Sigmoid colon (tissue), 7 donors: ENCODE measurements at places on chromosomes 5 and 9. TPM values are rescaled to one million over a fixed set of nuclear protein-coding genes. Genes with fewer than 3 reads are reported as not detected.
A peak's percentile ranks its signal among the peaks of the same experiment; 100 is the strongest.

Gene FOXI1
- not detected for total RNA-seq

GRCh38 chr9:69499407-69499806 lies 172.8 kb downstream of the APBA1 start:
- no peak for DNase-seq

- no peak for DNase-seq
These were observed 24.9 kb downstream of the LIFR start for GRCh38 chr5:38531518-38531917.

Gene RANBP17
- 25.8 TPM for total RNA-seq

GRCh38 chr9:114899995-114900394 lies 30.4 kb downstream of the TNFSF8 start:
- no peak for DNase-seq

DNA sequence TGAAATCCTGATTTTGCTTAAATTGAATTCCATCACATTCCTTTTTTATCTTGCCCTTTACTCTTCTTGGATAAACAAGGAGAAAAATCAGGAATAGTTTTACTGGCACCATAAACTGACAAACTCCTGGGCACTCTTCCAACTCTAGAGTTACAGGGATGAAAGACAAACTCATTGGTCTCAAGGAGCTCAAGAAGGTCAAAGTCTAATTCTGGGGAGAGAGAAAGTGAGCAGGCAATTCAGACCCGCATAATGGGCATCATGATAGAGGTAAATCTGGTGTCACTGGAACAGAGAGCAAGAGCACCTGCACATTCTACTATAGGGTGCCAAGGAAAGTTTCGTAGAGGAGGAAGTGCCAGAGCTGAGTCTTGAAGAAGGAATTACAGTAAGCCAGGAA lies 64.8 kb downstream of the GRIN3A start:
- no peak for DNase-seq

Gene FAM78A
- 2.5 TPM for total RNA-seq

DNA sequence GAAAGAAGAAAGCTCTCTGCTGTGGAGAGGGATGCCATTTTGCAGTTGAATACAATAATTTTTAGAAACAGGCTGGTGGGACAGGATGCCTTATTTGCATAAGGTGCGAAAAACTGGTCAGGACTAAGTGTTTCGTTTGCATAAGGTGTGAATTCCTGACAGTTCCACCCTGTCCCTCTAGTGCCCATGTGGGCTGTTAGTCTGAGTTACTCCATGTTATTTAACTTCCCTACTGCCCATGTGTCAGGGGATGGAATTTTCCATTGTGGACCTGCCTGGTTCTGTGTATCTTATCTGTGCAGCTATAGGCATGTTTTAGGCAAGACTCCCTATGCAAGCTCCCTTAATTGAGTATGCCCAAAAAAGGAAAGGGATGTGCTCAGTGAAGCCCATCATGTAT lies 35.3 kb upstream of the NFIL3 start:
- no peak for DNase-seq

- DNase-seq, result no peak
These were observed 799.9 kb upstream of the TYRP1 start for GRCh38 chr9:11893331-11893730.

- DNase-seq, result peak; percentile 56
These were observed 368.8 kb upstream of the SPATA31A5 start for GRCh38 chr9:60545346-60545877.

Gene HK3
- total RNA-seq, result 4.7 TPM

DNA sequence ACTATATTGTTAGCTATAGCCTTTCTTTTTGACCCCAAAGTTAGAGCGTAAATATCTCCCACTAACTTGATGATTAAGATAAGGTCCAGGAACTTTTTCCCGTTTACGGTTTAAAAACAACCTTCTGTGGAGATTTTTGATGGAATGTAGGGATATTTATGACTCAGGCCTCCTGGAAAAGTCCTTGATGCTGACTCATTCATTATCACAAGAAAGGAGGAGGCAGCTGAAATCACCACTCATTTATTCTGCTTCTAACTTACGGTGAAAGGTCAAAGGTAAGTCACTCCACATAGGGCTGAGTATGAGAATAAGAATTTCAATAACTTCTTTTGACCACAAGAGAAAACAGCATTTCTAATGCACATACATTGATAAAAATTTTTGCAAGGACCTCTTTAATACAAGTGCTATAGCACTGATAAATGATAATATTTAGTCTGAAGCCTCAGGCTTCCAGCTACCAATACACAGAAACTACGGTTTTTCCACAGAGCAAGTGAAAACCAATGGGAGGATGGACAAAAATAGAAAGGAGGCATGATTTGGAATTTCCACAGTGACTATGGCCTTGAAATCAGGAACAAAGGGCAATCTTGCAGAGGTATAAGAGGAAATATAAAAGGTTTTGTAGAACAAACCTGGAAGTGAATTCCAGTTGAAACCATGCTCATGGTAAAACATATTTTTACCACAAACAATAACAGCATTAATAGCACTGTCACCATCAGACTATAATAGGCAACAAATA lies 146.5 kb downstream of the PPP2R2B start:
- no peak for DNase-seq

Gene CD74
- total RNA-seq, result 362 TPM

DNA sequence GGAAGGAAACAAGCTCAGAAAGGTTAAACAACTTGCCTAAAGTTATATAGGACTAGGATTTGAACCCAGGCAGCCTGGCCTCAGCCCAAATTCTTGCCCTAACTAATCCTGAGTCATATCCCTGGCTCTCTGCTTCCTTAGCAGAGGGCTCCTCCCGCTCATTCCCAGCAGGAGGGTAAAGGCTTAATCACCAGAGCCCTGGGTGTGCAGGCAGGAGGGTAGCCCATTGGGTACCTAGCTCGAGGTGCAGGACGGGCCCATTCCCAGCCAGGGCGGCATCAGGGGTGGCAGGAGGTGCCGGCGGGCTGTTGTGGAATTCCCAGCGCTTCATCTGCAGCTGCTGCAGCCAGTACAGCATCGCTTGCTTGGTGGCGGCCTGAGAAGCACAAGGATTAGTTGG lies 3.9 kb downstream of the TBC1D2 start:
- DNase-seq, result no peak

GRCh38 chr9:98730871-98731270 lies 22.1 kb upstream of the GABBR2 start:
- DNase-seq, result no peak

Gene CBY3
- not detected for total RNA-seq

GRCh38 chr5:170861667-170861916 lies 226 bp upstream of the RANBP17 start:
- no peak for DNase-seq

DNA sequence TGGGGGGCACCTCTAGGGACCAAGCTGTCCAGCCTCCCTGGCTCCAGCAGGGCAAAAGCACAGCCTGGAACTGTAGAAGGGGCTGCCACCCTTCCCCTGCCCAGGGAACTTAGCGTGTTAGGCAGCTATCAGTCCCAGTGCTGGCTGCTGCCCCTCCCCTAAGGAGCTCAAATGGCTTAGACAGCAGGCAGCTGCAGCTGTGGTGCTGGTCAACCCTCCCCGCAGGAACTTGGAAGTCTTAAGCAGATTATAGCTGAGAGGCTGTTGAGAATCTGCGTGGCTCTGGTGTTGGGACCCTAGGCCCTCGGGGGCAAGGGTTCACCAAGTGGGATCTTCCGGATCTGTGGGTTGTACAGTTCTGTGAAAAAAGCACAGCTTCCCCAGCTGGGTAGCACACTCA lies 536.5 kb upstream of the CDH10 start:
- no peak for DNase-seq

Gene PTGES
- 3.5 TPM for total RNA-seq

DNA sequence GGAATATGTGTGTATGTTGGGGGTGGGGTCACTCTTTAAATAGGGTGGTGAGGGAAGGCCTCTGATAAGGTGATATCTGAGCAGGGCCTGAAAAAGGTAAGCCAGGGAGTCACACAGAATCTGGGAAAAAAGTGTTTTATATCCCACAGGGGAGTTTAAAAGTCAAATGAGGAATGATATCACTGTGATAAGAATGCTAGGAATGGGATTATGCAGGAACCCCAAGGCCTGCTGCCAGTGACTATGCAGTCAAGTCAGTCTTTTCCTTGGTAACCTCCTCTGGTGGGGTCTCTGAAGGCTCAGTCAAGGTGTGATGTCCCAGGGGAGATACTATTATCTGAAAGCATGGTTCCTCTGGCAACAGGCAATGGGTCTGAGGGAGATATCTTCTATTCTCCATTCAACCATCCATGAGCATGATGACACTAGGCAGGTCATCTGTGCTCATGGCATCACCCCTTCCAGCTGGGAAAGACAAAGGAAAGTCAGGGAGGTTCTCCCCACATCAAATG lies 53.5 kb downstream of the GRIA1 start:
- no peak for DNase-seq

DNA sequence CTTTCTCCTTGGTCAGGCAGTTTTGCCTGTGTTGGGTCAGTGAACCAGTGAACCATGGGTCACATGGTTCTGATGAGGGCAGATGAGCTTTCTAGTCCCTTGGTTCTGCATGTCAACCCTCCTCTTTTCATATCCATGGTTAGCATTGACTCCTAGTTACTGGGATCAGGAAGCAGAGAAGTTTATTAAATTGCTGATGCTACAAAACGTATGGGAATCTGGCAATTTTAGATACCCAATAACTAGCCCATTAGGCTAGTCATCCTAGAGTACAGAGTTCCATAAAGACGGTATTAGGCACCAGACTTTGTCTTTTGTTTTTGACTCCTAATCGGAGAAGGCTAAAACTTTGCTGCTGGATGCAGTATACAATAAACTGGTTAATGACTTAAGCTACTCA lies 273.1 kb downstream of the ATPSCKMT start:
- no peak for DNase-seq

DNA sequence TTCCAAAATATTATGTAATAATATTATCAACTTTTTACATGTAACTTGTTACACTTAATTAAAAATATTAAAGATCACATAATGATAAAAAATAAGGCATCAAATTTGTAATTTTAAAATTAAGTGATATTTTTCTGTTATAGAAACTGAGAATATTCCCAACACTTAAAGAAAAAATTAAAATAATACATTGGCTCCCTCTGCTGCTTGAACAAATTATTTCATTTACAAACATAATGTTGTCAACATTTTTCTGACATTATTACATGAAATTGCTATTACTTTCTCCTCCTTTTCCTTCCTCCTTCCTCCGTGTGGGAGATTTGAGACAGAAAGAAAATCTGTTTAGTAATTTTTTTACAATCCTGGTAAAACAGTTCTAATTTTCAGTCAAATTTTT lies 42.3 kb downstream of the RNF180 start:
- DNase-seq, result no peak

DNA sequence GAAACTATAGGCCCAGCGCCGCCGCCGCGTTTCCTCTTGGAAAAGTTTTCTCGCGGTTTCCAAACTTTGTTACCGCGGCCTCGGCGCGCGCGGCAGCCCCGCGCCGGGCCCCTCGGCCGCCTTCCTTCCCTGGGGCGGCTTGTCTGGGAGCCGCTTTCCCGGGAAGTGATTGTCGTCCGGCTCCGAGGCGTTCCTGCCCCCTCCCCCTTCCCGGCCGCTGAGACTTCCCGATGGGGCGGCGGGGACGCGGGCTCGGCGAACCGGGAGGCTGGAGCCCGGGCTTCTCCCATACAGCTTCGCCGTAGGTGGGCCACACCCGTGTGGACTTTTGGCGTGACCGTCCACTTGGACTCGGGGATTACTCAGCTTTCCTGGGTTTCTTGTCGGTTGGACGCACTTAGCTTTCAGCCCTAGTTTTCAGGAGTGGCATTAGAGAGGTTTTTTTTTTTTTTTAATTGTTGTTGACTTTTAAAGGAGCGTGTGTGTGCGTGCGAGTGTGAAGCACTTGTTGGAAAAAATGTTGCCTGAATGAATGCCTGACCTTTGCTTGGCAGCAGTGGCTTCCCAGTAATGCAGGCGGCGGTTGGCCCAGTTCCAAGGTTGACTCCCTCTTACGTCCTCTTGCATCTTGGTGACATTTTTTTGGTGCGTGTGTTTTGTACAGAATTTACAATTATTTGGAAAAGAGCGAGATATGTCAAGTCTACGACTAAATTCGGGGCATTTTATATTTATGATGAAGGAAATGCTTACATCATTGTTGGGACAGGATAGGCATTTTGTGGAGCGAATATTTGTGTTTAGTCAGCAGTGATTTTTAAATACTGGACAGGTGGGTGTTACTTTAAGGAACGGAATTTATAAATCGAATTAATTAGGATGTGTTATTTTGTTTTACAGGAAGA lies 821 bp downstream of the CTNNA1 start:
- DNase-seq, result peak; percentile 97

DNA sequence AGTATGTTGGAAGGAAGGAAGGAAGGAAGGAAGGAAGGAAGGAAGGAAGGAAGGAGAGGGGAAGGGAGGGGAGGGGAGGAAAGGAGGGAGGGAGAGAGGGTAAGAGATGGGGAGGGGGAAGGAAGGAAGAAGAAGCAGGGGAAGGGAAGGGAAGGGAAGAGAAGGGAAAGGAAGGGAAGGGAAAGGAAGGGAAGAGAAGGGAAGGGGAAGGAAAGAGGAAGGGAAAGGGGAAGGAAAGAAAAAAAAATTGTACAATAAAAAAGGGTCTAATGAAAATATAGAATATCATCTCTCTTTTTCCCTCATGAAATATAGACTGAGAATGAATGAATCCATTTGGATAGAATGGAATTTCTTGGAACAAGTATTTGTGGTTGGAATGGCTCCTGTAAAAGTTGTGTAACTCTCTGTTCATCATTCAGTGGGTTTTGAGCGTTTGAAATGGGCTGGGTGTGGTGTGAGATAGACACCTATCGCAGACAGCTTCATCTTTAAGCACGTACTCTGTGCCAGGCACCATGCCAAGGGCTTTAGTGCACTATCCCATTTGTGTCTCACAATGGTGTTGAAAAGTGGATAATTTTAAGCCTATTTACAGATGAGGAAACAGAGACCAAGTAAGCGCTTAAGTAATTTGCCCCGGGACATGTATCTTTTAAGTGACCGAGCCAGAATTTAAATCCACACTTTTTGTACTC lies 11.6 kb upstream of the PAPPA start:
- DNase-seq, result no peak

DNA sequence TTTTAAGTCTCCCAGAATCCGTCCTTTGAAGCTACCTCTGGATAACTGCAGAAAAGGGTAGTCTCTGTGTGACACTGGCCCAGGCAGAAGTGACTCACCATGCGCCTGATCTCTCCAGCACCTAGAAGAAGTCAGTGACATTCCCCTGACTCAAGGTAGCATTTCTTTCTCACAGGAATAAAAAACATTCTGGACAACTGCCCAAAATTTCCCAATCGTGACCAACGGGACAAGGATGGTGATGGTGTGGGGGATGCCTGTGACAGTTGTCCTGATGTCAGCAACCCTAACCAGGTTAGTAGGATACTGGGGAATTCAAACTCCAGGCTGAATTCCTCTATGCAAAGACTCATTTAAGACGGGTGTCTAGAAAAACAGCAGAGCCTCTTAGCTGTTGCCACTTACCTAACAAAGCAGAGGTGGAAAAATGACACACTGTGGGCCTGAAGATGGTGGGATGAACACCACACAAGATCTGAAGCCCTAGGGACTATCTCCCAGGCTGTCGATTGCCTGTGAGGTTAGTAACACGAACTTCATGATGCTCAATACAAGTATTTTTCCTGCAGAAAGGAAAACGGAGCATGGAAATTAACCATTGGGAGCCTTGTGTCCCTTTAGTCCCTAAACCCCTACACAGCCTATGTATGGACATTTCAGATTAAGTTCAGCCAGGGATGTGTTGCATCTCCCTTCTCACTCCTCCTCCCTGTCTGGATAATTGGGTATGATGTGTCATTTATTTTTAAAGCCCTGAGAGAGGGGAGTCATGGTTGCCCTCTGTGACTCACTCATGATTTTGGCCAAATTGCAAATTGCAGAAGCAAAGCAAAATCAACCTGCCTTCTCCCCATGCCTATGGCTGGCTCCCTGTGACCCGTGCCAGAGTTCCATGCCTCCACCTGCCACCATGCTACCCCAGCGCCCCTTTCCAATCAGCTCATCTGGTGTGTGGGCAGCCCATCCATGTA lies 37.2 kb downstream of the THBS4 start:
- no peak for DNase-seq

Gene SIGMAR1
- total RNA-seq, result 82.6 TPM
